ENCODE measurements at places on chromosomes 6 and 20. TPM values are rescaled to one million over a fixed set of nuclear protein-coding genes. Genes with fewer than 3 reads are reported as not detected.

SLC22A2 gene
- not detected for total RNA-seq

KIF25 gene
- total RNA-seq, result not detected

MAP7 gene
- total RNA-seq, result 0.66 TPM

FRMD1 gene
- not detected for total RNA-seq

C6orf132 gene
- total RNA-seq, result not detected

JPH2 gene
- not detected for total RNA-seq

NOX3 gene
- not detected for total RNA-seq

Measured in pulmonary artery endothelial cell (primary cell).